ENCODE measurements at places on chromosomes 7 and 10. TPM values are rescaled to one million over a fixed set of nuclear protein-coding genes. Genes with fewer than 3 reads are reported as not detected.

Gene KCND2
- not detected for total RNA-seq

Gene ZNF425
- 0.87 TPM for total RNA-seq

DNA sequence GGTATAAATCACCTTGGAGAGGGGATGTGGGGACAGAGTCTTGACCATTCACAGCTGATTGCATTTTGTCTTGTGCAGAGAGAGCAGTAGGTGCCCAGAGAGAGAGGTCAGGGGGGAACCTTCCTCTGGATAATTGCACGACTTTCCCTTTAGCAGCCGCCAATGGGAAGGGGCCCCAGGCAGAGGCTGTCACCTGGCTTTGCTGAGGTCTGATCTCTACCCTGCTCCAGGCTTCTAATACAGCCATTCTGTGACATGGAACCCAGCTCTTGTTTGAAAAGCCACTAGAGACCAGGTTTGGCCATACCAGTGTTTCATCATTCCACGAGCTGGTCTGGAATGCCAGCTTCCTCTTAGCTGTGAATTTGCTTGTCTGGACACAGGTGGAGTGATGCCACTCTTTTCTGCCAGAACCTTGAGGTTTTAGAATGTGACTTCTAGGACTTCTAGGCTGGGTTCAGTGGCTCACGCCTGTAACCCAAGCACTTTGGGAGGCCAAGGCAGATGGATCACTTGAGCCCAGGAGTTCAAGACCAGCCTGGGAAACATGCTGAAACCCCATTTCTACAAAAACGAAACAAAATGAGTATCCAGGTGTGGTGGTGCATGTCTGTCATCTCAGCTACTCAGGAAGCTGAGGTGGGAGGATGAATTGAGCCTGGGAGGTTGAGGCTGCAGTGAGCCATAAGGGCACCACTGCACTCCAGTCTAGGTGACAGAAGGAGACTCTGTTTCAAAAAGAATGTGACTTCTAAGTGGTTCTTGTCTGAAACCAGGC lies 159.9 kb downstream of the CAMK1D start:
- H3K4me1 ChIP-seq = peaks cover 48% of the 10 kb centered on the region
- no peak overlapping the region for H3K27ac ChIP-seq
- peaks cover 4% of the 10 kb centered on the region for H3K36me3 ChIP-seq

Gene GBF1
- total RNA-seq = 29.3 TPM

Data from activated naive CD8-positive, alpha-beta T cell treated with anti-CD3 and anti-CD28 coated beads for 36 hours (primary cell).